ENCODE measurements at places on chromosomes 11 and 22.

DNA sequence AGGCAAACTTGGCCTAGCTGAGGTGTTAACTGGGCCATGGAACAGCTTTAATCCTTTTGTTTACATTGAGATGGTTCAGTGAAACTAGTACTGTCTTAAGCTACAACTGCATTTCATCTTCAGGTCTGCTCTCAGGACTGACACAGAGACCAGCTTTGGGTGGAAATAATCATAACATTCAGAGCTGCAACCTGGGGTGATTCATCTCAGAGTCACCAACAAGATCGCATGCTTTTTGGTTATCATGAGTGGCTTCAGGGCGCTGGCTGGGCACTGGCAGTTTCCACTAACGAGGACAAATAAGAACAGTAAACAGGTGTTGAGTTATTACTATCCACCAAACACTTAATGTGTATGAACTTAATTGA is 60.9 kb upstream of the PAX6 start:
- DNase-seq = no peak

- no peak for DNase-seq
Observed at GRCh38 chr11:109641549-109641948, 219.6 kb downstream of the C11orf87 start.

DNA sequence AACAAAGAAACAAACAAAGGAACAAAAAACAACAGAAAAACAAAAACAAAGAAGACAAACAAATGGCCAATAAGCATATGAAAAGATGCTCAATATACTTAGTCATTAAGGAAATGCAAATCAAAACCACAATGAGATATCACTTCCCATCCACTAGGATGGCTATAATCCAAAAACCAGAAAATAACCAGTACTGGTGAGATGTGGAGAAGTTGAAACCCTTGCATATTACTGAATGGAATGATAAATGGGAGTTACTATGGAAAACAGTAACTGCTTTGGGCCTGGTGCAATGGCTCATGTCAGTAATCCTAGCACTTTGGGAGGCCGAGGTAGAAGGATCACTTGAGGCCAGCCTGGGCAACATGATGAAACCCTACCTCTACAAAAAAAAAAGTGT is 44.9 kb upstream of the RBFOX2 start:
- no peak for DNase-seq

DNA sequence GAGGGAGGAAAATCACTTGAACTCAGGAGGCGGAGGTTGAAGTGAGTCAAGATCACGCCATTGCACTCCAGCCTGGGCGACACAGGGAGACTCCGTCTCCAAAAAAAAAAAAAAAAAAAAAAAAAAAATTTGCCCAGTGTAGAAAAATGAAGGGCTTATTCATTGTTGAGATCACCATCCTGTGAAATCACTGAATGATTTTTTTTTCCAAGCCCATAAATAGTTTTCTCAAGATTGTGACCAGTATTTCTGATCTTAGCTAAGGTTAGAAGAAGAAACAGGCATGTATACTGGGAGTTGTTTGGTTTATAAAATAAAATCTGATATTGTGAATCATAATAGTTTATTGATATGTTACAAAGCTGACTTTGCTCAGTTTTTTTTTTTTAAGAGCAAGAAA is 269.4 kb downstream of the CADM1 start:
- DNase-seq = no peak

DNA sequence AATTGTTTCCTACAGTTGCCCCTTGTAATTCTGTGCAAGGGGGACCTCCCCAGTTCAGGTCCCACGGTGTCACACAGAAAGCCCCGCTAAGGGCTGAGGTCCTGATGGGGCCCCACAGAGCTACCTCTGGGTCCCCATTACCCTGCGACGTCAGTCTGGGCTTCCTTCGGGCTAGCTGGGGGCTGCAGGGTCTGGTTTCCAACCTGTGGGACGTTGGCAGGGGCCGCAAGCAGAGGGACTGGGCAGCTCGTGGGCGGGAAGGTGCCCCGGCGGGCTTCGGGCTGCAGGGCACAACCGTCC is 698 bp downstream of the SLC37A4 start:
- no peak for DNase-seq

DNA sequence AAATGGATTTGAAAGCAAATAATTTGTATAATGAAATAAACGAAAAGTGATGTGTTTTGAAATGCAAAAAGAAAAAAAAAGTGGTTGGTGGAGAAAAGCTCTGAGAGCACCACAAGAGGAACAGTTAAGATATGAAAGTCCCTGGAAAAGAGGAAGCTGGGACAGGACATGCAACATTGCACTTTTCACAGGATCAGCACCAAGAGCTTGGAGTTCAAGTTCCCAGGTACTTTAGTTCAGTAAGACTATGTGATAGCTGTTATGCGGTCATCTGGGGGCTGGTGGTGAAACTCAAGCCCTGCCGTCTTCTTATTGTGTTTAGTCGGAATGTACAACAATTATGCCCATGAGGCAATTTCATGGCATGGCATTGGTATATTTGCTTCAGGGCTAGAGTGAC is 17.1 kb upstream of the MS4A4A start:
- no peak for DNase-seq

GRCh38 chr11:75536786-75537641 is 11.3 kb upstream of the GDPD5 start:
- DNase-seq = no peak

DNA sequence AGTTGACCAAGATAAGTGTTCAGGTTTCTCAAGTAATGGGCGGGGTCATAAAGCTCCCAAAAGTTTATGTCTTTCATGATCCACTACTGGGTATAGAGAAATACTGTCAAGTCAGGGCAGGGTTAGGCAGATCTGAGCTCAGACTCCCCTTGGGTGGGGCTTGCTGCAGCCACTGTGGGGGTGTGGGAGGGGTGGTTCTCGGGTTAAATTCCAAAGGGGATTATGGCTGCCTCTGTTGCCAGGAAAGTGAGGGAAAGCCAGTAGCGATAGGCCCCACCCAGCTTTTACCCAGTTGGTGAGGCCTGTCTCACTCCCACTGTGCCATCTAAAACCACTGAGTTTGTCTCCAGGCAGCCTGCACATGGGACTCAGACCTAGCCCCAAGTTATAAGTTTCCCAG is 37.8 kb downstream of the DLG2 start:
- no peak for DNase-seq

DNA sequence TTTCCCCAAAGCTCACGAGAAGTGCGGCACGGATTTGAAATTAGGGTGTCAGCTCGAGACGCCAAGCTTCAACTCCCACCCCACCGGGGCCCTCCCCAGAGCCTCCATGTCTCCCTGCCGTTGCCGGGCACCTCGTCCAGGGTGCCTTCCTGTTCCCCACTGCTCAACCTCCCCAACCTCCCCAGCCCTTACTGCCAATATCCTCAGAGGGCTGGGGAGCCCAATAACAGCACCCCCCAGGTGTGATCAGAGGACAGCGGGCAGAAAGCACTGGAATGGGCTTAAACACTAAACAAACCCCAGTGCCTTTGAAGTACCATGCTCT is 1336.4 kb downstream of the TBC1D22A start:
- DNase-seq = no peak

- no peak for DNase-seq
Observed at GRCh38 chr22:21942407-21943343, 10.0 kb downstream of the PPM1F start.

- DNase-seq = no peak
Observed at GRCh38 chr11:88171982-88172381, 3.3 kb downstream of the RAB38 start.

DNA sequence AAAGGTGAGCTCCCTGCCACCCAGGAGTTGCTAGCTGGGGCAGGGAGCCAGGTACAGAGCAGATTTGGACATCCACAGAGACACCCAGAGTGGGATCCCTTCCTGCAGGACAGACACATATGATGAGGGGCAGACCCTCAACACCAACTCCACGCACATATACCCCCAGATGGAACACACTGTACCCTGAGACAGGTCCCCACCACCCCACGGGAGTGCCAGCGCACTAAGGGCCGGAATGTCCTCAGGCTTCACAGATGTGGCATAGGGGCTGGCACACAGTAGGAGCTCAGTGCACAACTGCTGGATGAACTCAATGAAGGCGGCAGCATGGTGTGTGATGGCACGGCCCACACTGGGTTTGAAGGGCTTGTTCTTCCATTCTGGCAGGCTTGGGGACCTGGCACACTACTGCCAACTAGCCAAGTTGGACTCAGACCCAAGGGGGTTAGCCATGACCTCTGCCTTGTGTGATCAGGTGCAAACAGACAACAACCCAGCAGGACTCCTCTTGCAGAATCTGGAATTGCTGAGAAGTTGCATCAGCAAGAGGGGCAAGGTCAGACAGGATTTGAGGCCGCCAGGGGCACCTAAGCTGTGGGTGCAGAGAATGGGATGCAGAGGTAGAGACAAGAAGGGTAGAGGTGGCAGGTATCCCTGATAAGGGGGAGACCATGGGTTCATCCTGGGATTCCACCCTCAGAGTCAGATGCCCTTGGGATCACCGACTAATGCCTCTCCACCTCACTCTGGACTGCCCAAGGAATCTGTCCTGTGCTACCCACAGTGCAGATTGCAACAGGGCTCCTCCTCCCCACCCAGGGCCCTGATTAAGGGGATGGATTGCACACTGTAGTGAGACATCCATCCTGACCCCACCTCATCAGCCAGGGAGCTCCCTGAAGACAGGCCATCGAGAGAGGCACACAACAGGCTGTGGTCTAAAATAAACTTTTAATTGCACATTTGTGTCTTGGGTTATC is 2.4 kb downstream of the C22orf15 start:
- no peak for DNase-seq

- no peak for DNase-seq
Observed at GRCh38 chr11:1276041-1276790, 33.2 kb downstream of the TOLLIP start.

- peak; percentile 91 for DNase-seq
Observed at GRCh38 chr11:61507962-61508861, at the start of gene LRRC10B. Gene LRRC10B, plus strand, starts transcription at chr11:61508749. Its CDS starts 250 bp downstream, at chr11:61508999.

GRCh38 chr11:129657866-129658525 is 157.7 kb upstream of the TMEM45B start:
- no peak for DNase-seq

- peak; percentile 49 for DNase-seq
Observed at GRCh38 chr11:78039919-78040671, 17.0 kb upstream of the KCTD14 start.
